ENCODE measurements at places on chromosomes 7 and 10.
A peak's percentile ranks its signal among the peaks of the same experiment; 100 is the strongest.

- no peak for DNase-seq
Observed at GRCh38 chr7:112510001-112510742, 29.4 kb downstream of the LSMEM1 start.

GRCh38 chr10:6175329-6176055 lies 27.2 kb upstream of the PFKFB3 start:
- no peak for DNase-seq

DNA sequence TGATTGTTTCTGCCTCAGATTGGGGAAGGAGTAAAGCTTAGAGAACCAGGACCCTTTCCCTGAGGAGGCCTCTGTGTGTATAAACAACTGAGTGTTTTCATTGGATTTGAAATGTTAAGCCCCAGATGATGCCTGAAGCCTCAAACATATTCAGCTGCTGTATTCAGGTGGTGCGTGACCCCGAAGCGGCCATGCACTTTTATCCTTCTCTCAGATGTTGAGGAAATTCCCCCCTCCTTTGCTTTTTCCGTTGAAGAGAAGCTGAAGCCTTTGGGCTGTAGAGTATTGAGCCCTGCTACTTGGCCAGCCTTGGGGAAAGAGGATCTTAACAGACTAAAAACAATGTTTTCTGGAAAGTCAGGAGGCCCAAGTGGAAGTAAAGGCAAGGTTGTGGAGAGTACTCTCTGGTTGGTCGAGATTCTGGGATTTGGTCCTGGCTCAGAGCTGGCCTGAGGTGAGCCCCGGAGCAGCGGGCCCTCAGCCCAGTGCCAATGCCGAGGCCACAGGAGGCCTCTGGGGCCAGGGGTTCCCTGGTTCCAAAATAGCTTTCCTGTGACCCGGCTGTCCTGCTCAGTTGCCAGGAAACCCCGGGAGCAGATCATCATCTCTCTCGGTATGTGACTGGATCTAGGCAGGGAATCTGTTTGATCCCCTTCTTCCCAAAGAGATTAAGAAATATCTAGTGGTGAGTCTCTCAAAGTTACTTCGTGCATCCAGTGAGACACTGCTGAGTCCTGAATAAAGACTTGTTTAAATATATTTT lies 22.5 kb downstream of the FKBP6 start:
- DNase-seq = no peak

GRCh38 chr7:88243345-88243909 lies 23.6 kb upstream of the SRI start:
- peak; percentile 21 for DNase-seq

DNA sequence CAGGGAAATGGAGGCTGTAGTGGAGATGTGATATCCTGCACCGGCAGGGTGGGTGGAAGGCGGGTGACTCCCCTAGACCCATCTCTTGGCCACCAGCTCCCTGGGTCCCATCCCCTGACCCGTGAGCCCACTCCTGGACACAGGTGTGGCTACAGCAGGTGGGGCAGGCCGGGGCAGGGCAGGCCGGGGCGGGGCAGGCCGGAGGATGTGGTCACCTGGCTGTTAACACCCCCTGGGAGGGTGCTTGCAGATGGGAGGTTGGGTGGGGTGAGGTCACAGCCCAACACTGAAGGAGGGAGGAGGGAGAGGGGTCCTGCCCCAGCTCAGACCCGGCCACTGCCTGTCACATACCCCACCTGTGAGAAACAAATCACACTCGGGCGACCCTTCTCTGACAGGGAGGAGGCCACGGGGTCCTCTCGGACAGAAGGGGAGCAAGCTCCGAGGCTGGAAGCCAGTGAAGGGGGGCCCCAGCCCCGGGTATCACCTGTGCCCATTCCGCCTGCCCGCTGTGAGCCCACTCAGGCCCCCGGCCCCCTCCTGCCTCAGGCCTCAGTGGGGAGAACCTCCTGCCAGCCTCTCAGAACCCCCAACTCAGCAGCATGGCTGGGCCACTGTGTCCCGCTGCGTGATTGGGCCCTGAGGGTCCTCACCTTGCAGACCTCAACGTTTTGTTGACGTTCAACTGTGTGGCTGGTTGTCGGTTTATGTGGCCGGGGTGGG lies 74.0 kb downstream of the MICALL2 start:
- DNase-seq = no peak

- no peak for DNase-seq
Observed at GRCh38 chr10:100977436-100977835, 8.1 kb downstream of the SEMA4G start.

- DNase-seq = no peak
Observed at GRCh38 chr7:121002757-121003200, 14.3 kb downstream of the CPED1 start.
